Stimulated activated CD8-positive, alpha-beta memory T cell treated with anti-CD3 and anti-CD28 coated beads, Interleukin-15, amount 100 ng/mL, for 24 hours (primary cell): ENCODE measurements at places on chromosomes 4 and X.

DNA sequence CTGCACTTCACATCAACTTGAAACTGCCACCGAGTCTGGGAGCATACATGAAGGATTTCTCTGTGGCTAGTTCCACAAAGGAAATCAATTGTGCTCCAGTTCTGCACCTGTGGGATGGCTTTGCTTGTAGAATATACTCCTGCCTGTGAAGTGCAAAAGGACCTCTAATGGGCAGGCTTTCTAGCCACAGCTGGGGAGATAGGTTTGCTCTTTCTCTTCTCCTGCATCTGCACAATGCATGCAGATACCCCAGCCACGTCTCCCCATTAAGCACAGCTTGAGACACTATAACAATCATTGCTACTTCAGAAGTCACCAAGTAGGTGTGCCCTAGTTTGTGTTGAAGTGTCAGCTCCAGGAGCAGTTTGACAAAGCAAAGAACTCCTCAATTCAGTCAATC, 364.6 kb downstream of the ZIC3 start:
- DNase-seq = no peak

GRCh38 chr4:70705183-70706043, 16.4 kb upstream of the RUFY3 start:
- DNase-seq = peak; percentile 53

DNA sequence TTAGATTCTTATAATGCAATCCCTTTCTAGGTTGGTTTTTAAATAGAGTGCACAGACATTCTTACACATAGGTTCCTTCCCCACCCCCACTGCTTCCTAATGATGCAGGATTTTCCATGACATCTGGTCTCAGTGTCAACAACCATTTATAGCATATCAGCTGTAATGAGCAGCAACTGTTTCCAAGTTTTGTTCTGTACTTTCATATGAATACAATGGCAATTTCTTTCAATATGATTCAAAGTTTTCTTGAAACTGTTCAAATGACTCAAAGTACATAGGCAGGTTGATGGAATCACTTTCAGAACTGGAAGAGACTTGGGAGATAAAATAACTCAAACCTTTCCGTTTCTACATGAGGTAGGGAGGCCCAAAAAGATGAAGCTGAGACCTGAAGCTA, 220.7 kb downstream of the CAMK2D start:
- DNase-seq = no peak

DNA sequence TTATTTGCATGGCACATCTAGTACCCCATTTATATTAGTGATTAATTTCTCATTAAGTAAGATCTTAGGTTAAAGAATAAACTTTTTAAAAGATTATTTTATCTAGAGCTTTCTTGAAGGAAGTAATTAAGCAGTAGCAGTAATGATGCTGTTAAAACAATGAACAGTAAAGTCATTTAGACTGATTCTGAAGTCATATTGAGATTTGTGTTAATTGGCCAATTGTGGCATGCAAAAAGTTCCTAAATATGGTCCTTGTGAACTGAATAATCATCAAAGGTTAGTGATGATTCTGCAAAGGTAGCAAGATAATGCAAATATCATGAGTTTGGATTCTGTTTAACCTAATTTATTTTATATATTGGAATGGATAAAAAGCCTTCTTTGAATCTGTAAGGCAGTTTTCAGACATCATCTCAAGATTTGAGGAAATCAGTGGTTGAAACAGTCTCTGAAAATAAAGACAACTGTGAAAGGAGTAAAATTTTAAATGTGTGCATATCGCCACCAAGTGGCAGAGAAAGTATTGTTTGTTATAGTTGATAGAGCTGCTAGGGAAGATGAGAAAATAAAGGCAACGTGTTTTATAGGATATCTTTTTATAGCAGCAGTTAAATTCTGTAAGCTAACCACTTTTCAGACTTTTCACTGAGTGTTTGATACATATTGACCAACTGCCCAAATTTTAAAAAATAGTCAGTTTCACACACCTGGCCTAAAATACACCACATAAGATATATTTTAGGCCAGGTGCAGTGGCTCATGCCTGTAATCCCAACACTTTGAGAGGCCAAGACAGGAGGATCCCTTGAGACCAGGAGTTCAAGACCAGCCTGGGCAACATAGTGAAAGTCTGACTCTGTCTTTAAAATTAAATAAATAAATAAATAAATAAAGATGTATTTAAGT, 79.6 kb downstream of the CCKAR start:
- no peak for DNase-seq

DNA sequence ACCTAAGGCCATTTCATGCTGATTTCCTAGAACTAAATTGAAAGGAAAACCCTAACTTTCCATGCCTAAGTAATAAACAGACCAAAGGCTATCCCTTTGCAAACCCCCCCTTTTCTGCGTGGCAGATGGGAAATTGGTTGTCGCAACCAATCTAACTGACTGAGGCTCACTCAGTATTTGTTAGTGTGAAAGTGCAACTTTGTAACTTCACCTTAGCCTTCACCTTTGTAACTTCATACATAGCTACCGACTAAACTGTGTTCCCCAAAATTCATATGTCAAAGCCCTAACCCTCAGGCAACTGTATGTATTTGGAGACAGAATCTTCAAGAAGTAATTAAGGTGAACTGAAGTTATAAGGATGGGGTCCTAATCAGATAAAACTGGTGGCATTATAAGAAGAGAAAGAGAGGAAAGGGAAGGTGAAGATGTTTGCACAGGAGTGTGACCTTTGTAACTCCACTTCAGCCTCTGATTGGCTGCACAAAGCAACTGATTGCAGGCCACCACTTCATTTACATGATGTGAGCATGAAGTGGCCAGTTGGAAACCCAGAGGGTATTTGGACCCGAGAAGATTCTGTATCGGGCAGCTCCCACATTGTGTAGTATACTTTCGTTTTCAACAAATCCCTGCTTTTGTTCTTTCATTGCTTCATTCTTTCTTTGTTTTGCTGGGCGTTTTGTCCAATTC, 4.9 kb upstream of the TMEM33 start:
- DNase-seq = no peak

DNA sequence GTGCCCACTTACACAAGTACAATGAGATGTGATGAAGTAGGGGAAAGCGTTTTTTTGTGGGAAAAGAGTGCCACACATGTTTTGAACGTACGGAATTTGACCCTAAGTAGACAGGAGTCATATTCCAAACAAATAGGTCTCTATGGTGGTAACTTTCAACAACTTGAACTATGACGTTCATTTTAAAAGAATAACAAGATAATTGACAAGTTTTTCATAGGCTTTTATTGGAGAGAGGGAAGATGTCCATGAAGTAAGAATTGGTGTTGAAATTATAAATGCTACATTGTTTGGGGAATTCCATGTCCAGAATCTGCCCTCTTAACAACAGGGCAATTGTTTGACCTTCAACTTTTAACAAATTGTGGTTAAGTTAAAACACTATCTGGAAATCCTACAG, 126.5 kb downstream of the GASK1B start:
- DNase-seq = no peak

- DNase-seq = no peak
Observed at GRCh38 chrX:68186552-68187262, 246.6 kb downstream of the OPHN1 start.

- no peak for DNase-seq
Observed at GRCh38 chrX:78624962-78625909, 33.9 kb downstream of the RTL3 start.

GRCh38 chr4:94649381-94650133, 108.2 kb upstream of the BMPR1B start:
- no peak for DNase-seq

DNA sequence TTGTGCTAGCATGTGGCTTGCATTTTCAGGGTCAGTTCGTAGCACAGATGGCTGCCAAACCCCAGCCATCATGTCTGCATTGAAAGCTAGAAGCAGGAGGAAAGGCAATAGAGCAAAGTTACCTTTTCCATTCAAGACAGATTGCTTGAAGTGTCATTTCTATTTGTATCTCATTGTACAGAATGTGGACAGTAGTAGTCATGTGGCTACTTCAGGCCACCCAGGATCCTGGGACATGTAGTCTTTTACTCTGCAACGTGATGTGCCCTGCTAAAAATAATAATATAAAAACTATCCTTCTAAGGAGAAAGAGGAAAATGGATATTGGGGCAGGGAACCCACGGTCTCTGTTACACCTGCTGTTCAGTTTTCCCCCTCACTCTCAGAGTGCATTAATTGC, 118.4 kb downstream of the RAPGEF2 start:
- no peak for DNase-seq

DNA sequence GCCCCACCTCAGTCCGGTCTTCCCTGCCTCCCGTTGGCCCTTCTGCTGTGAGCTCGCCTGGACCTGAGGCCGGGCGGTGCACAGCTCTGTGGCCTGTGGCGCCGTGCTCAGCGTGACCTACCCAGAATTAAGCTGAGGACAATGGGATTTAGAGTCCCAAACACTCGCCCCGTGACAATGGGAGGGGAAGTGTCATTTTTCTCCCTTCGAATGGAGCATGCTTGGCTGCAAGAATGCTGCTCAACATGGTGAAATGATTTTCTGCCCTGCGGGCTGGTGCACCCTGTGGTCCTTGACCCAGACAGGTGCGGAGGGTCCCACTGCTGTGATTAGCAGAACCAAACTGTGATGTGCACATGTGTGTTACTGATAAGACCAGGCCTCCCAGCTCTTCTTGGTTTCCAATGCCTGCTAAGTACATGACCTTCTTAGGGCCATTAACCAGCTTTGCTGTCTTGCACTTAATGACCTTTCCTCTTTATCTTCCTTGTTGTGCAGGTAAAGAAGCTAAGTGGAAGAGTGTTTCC, 772 bp downstream of the EOLA1 start:
- DNase-seq = no peak

- DNase-seq = no peak
Observed at GRCh38 chrX:20132666-20133065, 9.0 kb downstream of the EIF1AX start.

GRCh38 chr4:23333946-23334878, 555.6 kb downstream of the PPARGC1A start:
- DNase-seq = no peak

DNA sequence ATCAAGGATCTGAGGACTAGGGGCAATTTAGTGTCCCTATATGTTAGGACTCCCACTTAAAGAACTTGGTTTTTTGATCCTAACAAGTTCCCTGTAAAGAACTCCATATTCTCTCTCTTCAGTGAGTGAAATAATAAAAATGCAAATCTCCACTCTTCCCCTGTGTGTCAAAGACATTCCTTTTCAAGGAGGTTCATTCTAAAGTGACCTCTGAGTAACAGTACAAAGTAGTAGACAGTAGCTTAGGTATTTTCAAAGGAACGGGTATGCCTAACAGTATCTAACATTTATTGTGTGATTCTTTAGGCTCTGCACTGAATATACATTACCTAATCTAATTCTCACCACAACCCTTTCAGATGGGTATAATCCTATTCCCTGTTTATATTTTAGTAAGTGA, 58.4 kb upstream of the SCOC start:
- DNase-seq = no peak

DNA sequence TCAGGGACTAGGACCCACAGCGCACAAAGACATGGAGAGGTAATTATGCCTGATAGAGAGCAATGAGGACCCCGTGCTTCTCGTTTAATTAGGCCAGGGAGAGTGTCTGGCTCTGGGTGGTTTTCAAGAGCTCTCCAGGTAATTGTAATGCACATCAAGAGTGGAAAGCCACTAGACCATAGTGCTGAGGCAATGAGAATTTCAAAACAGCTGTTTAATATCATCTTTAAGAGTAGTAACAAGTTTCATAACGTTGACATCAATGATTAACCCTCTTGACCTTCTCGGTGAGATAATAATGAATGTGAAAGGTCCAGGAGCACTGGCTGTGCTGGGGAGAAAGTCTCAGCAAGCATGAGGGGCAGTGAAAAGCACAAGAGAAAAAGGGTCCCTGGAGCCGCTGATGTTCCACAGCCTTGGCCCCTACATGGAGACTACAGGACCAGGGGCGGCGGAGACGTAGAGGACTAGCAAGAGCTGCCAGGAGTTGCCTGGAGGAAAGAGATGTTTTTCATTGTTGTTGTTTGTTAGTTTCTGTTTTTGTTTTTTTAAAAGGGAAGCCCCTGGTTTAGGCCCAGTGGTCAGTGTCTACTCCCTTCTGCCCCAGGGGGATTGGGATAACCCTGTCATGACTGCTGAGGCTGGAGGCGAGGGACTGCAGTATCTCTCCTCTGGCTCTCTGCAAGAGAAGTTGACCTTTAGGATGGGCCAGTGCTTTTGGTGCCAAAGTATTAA, 14.8 kb upstream of the CXCR3 start:
- DNase-seq = no peak

DNA sequence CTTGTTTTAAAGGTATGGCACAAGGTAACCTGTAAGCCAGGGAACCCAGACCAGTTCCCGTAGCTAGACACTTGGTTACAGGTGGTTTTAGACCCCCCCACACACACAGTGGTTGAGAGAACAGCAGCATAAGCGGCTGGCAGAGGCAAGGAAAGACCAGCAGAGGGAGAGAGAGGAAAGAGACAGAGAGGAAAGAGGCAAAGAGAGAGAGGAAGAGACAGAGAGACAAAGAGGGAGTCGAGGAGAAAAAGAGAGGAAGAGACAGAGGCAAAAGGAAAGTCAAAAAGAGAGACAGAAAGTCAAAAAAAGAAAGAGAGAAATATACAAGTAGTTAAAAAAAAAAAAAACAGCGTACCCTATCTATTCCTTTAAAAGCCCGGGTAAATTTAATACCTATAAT, 19.5 kb upstream of the PCSK1N start:
- no peak for DNase-seq

- DNase-seq = no peak
Observed at GRCh38 chr4:158033416-158034120, 139.3 kb downstream of the GASK1B start.

DNA sequence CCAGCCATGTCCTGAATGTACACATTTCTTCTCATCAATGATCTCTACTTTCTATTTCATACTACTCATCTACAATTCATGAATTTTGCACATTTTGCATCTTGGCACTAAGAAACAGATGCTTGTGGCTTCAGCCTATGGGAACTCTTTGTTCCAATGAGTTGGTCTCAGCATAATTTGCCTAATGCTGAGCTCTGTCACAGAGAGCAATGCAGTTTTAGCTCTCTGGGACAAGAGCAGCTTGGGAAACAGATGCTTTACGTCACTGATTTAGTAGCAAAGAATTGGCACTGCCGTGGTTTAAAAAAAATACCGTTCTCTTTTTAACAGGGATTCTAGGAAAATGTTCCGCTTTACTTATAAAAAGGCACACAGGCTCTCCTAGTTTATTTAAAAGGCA, 162.4 kb downstream of the WDFY3 start:
- DNase-seq = no peak

DNA sequence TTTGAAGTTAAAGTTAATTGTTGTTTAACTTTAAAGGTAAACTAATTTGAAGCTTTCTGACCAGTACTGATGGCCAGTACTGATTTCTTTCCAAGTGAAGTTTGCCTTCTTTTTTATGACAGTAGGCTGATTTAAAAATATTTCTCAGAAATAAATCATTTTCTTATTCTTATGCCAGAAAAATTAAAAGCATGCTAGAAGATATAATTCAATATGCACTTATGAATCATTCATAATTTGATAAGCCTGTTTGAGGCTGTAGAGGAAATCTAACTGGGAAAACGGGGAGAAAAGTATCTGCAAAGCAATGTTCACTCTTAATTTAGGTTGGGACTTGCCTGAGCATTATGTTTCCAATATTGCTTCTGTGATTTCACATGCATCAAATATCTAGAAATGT, 1112.0 kb upstream of the INTU start:
- DNase-seq = no peak

GRCh38 chr4:157291071-157291470, 70.5 kb downstream of the GRIA2 start:
- DNase-seq = no peak
